Spinal cord (tissue), 10 donors: ENCODE measurements at places on chromosomes 7 and 10. TPM values are rescaled to one million over a fixed set of nuclear protein-coding genes. Genes with fewer than 3 reads are reported as not detected.

TNKS2 gene
- total RNA-seq = 91.9 TPM

PLA2G12B gene
- not detected for total RNA-seq

PHYHIPL gene
- total RNA-seq = 40.1 TPM

NUTM2A gene
- 1.2 TPM for total RNA-seq

GOLGA7B gene
- 5.8 TPM for total RNA-seq

MINPP1 gene
- total RNA-seq = 19.2 TPM

ARHGEF5 gene
- total RNA-seq = 3.5 TPM
